H54 (cell line): ENCODE measurements at places on chromosomes 7 and 10.

DNA sequence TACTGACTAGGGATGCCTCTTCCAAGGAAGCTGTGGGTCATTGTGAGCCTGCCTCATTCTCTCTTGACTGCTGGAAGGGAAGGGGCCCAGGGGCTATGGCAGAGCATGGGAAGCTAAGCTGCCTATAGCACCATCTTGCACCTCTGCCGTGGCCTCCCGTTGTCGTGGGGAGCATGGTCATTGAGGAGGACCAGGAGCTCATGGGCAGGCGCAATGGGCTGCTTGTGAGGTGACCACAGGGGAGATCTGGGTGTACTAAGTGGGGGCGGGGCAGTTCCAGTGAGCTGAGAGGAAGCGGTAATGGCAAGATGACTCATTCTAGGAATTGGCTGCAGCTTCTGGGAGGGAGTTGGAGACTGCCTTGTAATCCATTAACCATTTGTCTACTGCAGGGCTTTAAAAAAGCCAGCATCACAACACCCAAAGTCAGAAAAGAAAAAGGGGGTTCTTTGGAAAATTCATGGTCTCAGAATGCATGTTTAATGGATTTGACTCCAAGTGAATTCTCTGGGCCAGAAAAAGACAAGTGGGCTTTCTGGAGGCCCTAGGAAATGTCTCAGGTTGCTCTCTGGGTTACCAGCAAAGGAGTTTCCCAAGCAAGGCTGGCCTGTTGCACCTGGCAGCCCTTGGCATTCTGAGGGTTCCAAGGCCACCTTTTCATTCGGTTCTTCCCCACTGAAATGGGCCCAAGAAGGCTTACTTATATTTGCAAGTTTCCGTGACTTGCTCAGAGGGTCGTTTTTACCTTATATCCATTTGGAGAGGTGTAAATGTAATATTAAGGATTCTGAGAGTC lies 3.6 kb downstream of the DUSP5 start:
- peak; percentile 77 for DNase-seq

DNA sequence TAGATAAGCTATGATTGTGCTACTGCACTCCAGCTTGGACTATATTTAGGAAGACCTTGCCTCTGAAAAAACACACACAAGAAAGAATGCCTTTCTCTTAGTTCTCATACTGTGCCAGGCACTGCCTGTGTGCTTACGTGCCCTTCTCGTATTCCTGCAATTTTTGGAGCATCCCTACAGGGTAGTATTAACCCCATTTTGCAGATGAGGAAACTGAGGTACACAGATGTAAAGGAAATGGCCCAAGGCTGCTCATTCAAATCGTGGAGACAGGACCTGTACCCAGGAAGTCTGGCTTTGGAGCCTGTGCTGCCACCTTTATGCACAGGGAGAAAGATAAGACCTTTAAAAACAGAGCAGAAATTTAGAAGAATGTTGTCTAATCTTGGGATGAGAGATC lies 16.7 kb downstream of the AGAP3 start:
- DNase-seq = no peak

DNA sequence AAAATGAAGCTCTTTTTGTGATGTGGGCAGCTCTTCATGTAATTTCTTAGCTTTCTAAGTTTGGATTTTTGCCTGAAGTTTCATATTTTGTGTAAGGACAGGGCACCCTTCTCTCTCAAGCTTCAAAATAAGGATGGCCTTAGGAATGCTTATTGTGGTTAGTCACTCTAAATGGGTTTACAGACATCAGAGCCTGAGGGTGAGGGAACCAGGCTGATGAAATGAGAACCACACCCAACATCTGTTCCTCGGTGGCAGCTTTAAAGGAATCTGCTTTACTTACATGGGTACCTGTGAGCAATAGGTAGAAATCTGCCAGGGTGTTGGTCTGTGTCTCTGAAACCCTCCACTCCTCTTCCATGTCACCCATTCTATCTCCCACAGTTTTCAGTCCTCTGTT lies 174.3 kb downstream of the EMX2 start:
- no peak for DNase-seq

- no peak for DNase-seq
Measured at GRCh38 chr7:45033261-45033930, 33.4 kb downstream of the CCM2 start.

- DNase-seq = no peak
Measured at GRCh38 chr10:89114846-89115625, 92.1 kb downstream of the CH25H start.

DNA sequence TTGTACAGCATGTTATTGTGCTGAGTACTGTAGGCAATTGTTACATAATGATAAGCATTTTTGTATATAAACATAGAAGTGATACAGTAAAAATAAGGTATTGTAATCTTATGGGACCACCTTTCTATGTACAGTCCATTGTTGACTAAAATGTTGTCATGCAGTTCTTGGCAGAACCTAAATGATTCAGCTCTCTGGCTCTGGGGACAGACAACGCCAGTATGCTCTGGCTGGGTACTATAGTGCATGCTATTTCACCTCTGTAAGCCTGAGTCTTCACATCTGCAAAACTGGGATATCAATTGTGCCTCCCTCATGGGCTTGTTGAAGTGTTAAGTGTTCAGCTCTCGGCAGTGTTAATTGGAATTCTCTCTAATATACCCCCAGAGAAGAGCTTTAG lies 674.3 kb downstream of the INHBA start:
- no peak for DNase-seq

DNA sequence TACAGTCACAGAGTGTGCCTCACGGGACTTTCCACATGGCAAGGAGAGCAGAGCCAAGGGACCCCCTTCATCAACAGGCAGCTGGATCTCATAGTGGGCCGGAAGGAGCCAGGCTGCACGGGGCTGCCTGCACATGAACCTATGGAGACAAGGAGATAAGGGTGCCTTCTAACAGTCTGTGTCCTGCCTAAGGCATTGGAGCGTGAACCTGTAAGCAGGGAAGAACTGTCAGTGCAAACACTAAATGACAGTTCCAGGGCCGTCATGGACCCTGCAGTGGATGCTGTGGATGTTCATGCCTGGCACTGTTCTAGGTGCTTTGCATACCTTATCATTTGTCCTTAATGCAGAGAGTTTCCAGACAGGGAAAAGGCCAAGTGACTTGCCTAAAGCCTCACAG lies 85.9 kb downstream of the WIPF3 start:
- DNase-seq = no peak

DNA sequence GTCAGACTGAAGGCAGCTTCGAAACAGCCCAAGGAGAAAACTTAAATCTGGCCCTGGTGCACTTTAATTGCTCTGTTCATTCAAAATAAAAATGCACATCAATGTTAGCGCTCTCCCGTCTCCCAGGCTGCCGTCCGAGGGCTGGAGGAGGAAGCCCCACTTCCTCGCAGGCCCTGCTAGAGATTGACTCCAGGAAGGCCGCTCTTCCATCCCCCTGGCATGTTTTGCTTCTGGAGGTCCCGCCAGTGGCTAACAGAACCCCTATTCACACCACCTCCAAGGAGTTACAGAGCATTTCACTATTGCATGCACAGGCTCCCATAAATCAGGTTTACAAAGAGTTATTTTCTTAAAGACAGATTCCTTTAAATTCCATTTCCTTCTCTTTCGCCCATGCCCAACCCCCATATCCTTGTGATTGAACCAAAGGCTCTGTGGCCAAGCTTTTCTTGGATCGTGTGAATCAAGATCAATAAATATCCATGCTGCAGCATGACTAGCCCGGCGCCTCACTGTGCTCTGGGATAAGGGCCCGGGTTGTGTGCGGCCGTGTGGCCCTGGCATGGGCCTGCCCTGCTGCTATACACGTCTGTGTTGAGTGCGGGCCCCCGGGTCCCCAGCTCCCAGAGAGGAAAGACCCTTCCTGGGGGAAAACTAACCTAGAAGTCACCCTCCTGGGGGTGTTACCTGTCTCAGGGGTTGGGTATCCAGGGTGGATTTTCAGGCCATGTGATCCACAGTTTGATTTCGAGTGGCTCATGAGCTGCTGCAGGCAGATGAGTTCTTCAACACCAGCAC lies 118.7 kb upstream of the GDF10 start:
- no peak for DNase-seq

DNA sequence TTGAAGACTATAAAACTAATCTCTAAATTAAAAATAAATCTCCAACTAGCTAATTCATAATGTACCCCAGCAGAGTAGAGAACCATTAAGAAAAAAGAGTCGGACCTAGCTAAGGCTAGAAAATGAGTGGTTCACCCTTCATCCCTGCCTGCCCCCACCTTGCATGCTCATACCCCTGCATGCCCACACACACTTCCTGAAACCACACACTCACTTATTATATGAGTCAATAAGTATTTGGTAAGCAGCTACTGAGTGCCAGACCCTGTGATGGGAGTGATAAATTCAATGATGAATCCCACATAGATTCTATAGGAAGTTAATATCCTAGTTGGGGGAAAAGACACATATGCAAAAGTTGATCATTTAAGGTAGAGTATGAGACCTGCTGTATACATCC lies 152.9 kb upstream of the INHBA start:
- no peak for DNase-seq

GRCh38 chr7:73811760-73812168 lies 19.0 kb upstream of the CLDN4 start:
- no peak for DNase-seq

- no peak for DNase-seq
Measured at GRCh38 chr7:149475121-149476045, 14.5 kb upstream of the ZNF777 start.

- no peak for DNase-seq
Measured at GRCh38 chr7:45292481-45292880, 134.9 kb downstream of the RAMP3 start.

GRCh38 chr7:20798694-20799121 lies 12.0 kb upstream of the SP8 start:
- DNase-seq = no peak

GRCh38 chr7:95440394-95441038 lies 5.7 kb upstream of the PON2 start:
- no peak for DNase-seq

- DNase-seq = no peak
Measured at GRCh38 chr10:22324413-22324812, 3.5 kb downstream of the BMI1 start.

GRCh38 chr7:104980841-104981671 lies 32.9 kb upstream of the KMT2E start:
- no peak for DNase-seq

DNA sequence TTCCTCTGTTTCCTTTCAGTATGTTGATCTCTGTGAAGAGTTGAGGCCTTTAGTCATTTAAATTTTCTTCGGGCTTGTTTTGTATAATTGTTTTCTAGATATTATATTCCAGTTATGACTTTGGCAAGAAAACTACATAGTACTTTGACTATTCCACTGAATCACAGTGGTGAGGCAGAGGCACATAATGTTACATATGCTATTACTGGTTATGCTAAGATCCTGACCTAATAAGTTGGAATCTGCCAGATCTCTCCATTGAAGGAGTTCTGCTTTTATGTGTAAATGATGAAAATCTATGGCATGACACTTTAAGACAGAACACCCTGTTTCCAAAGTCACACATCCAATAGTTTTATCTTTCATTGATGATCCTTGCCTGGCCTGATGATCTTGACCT lies 83.7 kb downstream of the CYP2C19 start:
- no peak for DNase-seq

DNA sequence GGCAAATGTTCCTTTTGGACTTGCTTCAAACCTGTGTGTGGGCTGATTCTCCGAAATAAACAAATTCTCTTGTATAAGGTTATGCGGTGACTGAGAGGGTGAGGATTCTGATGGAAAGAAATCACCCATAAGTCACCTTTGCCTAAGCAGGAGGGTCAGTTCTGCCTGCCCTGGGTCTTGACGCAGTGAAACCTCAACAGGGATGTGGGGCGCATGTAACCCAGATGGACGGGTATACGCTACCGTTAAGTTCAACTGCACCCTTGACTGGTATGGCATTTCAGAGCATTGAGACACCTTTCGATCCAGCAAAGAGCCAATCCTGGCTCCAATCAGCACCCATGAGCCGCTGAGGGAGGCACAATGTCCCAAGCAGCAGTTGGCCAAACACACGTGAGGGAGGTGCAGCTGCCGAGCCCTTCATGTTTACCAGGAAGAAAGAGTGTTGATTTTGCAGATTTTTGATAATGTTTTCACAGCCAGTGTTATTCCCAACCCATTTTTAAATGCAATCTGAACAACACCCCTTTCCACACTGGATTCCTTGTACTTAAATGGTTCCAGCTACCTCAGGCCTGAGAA lies 48.1 kb downstream of the SORBS1 start:
- no peak for DNase-seq

DNA sequence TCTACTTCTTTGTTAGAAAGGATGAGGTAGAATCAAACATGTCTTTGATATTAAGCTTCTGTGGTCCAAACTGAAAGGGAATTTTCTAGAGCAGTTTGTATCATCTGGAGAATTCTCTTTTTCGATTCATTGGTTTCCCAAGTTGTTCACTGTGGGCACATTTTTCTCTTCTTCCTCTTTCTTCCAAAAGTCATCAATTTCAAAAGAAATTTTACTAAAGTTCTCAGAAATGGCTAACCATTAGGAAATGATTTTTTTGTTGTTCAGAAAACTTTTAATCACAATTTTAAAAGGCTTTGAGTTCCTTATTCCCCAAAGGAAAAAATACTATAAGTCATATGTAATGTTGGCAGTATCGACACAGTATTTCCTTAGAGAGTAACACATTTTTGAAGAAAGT lies 28.3 kb upstream of the CCDC6 start:
- DNase-seq = no peak

GRCh38 chr10:22658745-22659410 lies 55.5 kb downstream of the PIP4K2A start:
- no peak for DNase-seq

DNA sequence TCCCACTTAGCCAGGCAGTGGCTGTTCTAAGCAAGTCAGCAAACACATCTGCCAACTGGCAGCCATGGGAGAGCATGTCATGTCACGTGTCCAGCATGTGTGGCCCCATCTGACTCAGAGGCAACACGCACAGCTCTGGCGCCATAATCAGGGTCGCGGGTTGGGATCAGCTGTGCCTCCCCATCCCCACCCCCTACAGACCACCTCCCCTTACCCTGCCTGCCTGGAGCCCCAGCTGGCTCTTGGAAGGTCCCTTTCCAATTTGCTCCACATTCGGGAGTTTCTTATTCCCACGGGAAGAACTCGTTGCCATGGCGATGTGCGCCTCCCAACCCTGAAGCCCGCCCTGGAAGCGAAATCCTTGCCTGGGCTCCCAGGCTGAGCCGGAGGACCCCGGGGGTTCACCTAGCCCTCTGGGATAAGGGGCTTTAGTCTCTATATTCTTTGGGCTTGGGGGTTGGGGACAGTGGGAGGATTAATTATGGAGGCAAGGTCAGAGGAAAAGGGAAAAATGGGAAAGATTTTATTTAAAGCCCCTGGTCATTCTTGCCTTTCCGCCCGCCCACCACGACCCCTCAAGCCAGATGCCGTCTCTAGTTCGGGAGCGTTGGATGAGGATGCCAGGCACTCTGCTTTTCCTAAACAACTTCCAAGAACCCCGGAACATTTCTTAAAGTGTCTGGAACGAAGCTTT lies 283.7 kb downstream of the ZEB1 start:
- DNase-seq = no peak

- DNase-seq = no peak
Measured at GRCh38 chr7:158268816-158269535, 318.6 kb downstream of the PTPRN2 start.

DNA sequence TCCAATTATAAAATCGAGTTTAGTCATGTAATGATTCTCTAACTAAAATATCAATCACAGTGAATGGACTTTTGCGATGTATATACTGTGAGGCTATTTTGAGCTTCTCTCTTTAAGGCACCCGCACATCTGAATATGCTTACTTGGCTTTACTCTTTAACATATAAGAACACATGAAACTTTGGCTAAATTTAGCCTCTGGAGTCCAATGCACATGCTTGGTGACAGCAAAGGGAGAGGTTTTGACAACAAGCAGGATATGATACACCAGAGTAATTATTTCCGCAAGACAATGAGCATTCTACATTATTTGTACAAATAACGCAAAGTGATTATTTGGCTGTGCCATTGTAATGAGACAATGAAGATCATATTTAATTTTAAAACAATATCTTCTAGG lies 72.4 kb downstream of the ARID5B start:
- DNase-seq = no peak
